ENCODE measurements at places on chromosomes 11 and 22.

DNA sequence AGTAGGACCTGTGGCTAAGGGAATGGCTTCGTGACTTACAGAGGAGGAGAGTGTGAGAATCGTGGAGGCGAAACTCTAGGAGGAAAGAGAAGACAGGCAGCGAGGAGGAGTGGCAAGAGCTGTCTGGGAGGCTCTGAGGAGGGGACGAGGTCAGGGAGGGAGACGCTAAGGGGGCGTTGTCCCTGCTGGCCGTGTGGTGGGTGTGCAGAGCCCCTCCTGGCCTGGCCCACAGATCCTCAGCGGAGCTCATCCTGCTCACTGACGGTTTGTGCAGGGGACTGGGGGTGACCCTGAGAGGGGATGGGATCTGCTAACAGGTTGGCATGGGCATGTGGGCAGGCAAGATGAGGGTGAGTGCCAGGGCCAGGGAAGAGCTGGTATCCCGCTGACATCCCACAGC lies 56.5 kb upstream of the PRR5 start:
- no peak for DNase-seq

DNA sequence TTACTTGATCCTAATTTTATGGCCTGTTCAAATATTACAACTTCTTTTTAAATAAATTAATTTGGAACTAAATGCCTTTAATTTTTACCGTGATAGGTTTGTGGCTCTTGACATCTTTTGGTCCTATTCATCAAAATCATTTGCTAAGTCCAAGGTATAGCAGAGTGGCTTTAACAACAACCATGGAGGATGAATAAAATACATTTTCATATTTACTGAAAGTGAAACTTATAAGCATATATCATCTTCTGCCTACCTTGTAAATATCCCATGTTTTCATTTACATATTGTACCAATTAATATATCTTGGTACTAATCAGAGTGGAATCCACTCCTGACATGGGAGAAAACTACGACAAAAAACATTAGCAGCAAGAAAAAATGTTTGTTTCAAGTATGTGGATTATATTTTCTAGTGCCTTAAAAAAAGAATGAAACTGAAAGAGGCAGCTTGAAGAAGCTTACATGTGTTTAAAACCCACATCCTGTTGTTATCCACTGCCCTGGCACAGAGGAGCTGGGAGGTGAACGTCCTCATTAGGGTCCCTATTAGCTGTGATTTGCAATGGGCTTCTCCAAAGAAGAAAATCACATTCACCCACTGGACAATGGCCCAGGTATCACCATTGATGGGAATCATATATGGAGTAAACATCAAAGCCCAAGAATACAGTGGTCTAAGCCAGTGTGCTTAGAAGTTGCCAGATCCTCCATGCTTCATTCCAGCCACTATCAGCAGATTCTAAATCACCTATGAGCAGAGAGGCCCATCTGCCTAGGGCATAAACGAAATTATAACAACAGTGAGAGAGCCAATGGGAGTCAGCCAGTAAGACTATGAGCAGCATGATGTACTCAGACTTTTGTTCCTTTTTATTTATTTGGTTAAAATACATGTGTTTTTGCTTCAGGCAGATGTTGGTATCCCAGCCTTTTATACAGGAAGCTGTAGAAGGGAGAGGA lies 84.7 kb downstream of the MAML2 start:
- DNase-seq, result no peak

GRCh38 chr11:124898711-124899110 lies 1.0 kb upstream of the ROBO4 start:
- no peak for DNase-seq

GRCh38 chr11:103552086-103552485 lies 442.9 kb downstream of the DYNC2H1 start:
- no peak for DNase-seq

DNA sequence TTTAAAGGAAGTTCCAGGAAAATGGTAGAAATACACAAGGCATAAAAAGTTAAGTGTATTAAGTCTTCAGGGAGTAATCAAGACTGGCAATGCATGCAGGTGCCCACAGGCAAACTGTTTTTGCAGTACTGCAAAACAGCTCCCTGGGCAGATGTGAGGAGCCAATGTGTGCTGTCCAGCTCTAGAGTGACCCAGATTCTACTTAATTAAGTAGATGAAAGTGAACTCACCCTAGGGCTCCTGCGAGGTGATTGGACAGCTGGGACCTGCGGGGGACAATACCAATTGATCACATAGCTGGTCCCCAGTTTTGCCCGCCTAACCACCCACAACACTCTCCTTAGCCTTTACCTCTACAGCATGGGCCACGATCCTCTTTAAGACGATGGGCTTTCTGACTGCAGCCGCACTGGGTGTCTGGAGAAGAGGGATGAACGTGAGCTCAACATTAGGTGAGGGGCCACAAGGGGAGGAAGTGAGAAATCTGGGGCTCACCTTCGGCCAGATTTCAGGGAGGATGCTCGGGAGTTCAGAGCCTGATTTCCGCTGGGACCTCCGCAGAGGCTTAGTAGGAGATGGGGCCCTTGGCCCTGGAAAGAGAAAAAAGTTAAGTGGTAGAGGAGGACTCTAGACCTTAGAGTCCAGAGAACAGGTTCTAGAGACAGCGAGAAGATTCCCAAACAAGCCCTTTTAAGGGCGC lies 556 bp downstream of the CDCA5 start:
- DNase-seq, result no peak

- DNase-seq, result no peak
Measured at GRCh38 chr22:40766956-40767355, 52.2 kb downstream of the SLC25A17 start.

GRCh38 chr11:118155776-118156530 lies 3.3 kb upstream of the SCN4B start:
- no peak for DNase-seq

GRCh38 chr22:42418811-42419242 lies 13.4 kb downstream of the NFAM1 start:
- no peak for DNase-seq

GRCh38 chr22:19036523-19037273 lies 85.5 kb downstream of the DGCR2 start:
- DNase-seq, result no peak

DNA sequence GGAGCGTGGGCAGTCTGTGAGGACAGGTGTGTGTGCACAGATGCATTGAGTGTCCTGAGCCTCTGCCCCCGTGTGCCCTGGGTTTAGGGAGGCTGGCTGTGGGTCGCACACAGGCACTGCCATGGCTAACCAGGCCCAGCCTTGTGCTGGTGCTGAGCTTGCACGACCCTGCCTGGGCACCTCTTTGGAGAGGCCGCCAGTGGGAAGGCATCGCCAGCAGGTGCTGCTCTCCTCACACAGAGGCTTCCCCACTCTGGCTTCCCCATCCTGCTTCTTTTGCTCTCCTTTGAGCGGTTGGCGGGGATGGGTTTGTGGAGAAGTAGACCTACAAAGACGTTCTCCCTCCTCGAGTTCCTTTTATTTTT lies 4.1 kb downstream of the WNT7B start:
- DNase-seq, result no peak

GRCh38 chr11:19988598-19988997 lies 171.7 kb downstream of the DBX1 start:
- DNase-seq, result no peak

DNA sequence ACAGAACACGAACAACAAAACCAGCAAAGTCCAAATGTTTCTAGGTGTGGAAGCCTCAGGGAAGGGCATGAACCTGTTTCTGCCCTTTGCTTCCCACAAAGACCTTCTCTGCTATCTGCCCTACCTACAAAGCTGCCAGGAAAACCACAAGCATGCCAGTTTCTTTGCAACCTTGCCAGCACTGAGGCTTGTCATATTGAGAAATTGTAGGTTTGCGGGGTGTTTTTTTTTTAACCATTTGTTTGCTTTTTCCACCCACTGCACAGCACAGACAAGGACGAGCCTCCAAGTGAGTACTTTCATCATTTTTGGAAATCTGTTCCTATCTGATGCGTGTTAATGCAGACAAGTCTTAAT lies 12.8 kb downstream of the PARVG start:
- no peak for DNase-seq

DNA sequence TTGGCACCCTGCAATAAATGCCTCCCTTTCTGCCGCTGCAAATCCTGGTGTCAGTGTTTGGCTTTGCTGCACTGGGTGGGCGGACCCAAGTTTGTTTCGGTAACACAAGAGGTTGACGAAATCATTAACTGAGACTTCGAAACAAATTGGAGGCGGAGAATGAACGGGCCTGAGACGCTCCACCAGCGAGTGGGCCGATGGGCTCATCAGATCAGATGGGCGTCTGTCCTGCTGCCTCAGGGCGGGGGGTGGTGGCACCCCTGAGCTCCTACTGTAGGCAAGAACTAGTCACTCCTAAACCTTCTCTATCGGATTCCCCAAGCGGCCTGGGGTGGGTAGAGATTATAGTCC lies 918 bp upstream of the CAPN5 start:
- no peak for DNase-seq

GRCh38 chr11:68120273-68121066 lies 718 bp downstream of the CHKA start:
- no peak for DNase-seq

- no peak for DNase-seq
Measured at GRCh38 chr11:59669611-59670009, 773 bp upstream of the PATL1 start.

DNA sequence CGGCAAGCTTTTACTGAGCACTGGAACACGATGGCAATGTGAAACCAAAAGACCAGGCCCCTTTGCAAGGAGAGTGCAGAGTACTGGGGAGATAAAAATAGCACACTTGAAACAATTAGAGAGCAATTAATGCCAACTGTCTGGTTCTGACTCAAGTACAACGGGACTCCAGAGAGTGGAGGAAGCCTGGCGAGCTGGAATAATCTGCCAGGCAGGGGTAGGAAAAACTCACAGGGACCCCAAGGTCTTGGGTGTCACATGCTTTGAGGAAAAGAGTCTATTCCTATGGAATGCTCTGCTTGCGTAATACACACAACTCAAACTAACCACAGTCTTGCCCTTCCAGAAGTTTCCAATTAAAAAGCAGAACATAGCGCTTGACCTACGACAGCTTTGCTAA lies 113.0 kb upstream of the CLMP start:
- DNase-seq, result no peak

DNA sequence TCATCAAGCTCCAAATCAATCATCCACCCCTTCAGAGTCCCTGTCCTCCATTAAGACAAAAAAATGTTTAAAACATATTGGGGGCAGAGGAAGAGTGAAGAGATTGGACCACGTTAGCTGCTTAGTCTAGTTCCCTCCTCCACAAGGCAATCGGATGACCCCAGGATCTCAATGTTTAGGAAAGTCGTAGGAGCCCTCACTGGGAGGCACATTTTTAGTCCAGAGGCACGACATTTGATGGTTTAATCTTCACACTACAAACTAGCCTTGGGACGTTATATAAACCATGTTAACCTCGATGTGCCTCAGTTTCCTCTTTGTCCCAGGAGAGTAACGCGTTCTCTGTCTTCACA lies 588 bp upstream of the FAT3 start:
- no peak for DNase-seq

All from stimulated activated CD8-positive, alpha-beta memory T cell treated with anti-CD3 and anti-CD28 coated beads, Interleukin-2, amount 100 ng/mL, for 1 hour (primary cell).